Stimulated activated naive CD8-positive, alpha-beta T cell treated with anti-CD3 and anti-CD28 coated beads, Interleukin-15, Interleukin-2, amounts not matched to agents 100 U/mL and 50 U/mL, for 24 hours (primary cell): ENCODE measurements at places on chromosomes 11 and 22.

DNA sequence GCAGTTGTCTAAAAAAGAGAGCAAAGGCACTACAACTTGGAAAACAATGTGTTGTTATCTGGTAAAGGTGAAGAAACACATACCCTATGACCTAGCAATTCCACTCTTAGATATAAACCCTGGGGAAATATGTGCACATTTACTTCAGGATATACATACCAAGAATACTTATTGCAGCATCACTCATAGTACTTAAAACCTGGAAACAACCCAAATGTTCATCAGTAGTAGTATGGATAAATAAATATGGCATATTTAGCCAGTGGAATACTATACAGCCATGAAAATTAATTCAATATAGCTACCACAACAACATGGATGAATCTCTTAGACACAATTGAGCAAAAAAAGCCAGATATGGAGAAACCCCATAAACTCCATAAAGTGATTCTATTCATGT, 26.1 kb upstream of the MICAL2 start:
- DNase-seq, result no peak

DNA sequence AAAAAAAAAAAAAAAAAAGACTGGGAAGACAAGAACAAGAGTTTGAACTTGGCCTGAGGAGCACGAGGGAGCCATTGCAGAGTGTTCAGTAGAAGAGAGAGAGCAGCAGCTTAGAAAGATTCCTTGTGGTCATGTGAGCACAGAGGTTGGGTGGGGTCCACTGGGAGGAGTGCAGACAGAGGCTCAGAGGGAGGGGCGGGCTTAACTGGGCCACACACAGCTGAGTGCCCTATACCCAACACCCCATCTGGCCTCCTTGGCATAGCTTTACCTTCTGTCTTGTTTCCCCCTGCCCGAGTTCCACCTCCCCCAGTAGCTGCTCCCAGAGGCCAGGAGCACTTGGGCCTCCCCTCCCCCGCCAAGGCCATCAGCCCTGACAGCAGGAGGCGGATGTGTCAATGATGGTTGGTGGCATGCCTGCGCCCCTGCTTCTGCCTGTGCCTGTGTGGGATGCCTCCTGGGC, 12.1 kb downstream of the C11orf86 start:
- DNase-seq, result no peak

GRCh38 chr11:106463154-106463553, 385.7 kb downstream of the AASDHPPT start:
- no peak for DNase-seq

- DNase-seq, result peak; percentile 33
These were observed 60.4 kb downstream of the LARGE2 start for GRCh38 chr11:45982656-45983470.

DNA sequence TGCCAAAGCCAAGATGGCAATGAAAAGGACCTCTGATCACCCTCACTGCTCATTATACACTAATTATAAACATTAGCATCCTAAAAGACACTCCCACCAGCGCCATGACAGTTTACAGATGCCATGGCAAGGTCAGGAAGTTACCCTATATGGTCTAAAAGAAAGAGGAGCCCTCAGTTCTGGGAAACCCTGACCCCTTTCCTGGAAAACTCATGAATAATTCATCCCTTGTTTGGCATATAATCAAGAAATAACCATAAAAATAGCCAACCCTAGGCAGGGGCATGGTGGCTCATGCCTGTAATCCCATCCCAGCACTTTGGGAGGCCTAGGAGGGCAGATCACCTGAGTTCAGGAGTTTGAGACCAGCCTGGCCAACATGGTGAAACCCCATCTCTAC, 12.7 kb upstream of the CAPN5 start:
- DNase-seq, result no peak

- no peak for DNase-seq
These were observed 4.9 kb upstream of the NRIP3 start for GRCh38 chr11:9008661-9009060.

DNA sequence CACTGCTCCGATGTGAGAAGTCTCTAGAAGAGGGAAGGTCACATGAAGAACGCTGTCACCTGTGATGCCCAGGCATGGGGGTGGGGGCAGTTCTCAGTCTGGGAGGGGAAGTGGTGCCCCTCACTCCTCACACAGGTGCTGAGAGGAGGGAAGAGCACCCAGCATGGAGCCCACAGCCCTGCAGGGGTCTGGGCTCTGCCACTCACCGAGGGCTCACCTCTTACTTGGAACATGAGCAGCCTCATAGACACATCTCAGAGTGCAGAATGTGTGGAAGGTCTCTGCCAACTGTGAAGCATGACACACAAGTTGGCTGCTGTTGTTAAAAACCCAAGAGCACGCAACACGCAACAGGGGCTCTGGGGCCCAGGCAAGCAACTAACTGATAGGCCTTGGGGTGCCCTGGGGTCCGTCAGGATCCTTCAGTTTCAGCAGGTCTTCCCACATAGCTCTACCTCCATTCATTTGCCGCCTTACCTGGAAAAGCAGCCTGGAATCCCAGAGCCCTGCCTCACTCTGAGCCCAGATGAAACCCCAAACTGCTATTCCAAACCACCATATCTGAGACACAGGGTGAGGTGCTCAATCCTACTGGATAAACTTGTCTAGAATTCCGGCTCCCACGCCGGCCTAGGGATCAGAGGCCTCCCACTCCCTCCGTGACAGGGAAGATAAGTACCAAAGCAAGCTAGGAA, 17.5 kb upstream of the TMPRSS4 start:
- DNase-seq, result no peak

- peak; percentile 86 for DNase-seq
These were observed 11.4 kb upstream of the BRD1 start for GRCh38 chr22:49838771-49839717.

GRCh38 chr11:129743112-129743815, 72.4 kb upstream of the TMEM45B start:
- no peak for DNase-seq

DNA sequence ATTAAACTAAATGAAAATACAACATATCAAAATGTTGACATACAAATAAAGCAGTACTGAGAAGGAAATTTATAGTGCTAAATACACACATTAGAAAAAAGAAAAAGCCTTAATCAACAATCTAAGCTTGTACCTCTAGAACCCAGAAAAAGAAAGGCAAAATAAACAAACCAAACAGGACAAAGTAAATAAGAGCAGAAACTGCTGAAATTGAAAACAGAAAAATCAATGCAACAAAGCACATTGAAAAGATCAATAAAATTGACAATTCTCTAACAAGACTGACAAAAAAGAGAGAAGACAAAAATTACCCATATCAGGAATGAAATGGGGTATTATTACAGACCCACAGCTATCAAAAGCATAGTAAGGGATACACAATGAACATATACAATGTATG, 21.0 kb downstream of the DCUN1D5 start:
- DNase-seq, result no peak

- peak; percentile 92 for DNase-seq
These were observed 41.1 kb downstream of the TST start for GRCh38 chr22:36977947-36978660.

GRCh38 chr22:29302681-29303465, 3.6 kb upstream of the GAS2L1 start:
- DNase-seq, result no peak

- DNase-seq, result no peak
These were observed 1.7 kb downstream of the C11orf91 start for GRCh38 chr11:33698921-33699320.

DNA sequence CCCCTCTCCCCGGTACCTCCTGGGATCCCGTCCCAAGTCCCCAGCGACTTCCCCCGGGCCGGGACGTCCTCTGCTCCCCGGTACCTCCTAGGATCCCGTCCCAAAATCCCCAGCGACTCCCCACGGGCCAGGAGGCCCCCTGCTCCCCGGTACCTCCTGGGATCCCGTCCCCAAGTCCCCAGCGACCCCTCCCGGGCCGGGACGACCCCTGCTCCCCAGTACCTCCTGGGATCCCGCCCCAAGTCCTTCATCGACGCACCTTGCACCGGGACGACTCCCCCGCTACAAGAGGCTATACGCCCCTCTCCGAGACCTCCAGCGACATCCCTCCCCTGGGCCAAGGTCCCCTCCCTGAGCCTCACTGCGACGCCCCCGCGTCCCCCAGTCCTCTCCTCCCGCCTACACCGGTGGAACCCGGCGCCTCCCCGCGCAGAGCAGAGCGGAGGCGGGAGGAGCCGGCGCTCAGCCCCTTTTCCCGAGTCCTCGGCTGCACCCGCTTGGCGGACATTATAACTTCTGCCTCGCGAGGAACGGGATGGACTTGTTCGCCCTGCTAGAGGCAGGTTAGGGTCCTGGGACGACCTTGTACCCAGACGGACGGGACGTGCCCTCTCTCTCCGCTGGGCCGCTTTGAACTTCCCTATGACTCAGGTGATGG, 912 bp downstream of the KREMEN1 start:
- peak; percentile 10 for DNase-seq

DNA sequence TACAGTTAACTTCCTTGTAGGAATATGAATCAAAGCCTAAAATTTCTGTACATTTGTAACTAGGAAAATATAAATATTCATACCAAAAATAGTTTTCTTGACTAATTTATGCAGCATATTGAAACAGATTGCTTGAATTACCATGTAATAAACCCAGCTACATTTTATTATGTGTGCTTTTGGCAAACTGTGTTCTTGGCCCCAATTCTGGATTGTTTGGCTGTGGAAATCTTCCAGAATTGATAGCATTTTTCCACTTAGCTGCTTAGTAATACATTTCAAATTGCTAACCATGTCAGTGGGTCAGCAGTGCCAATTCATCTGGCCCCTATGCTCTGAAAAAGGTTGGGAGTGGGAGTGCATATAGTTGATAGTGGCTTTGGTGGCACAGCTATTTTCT, 32.3 kb downstream of the PDHX start:
- no peak for DNase-seq

GRCh38 chr22:33393432-33393831, 335.3 kb upstream of the SYN3 start:
- no peak for DNase-seq

DNA sequence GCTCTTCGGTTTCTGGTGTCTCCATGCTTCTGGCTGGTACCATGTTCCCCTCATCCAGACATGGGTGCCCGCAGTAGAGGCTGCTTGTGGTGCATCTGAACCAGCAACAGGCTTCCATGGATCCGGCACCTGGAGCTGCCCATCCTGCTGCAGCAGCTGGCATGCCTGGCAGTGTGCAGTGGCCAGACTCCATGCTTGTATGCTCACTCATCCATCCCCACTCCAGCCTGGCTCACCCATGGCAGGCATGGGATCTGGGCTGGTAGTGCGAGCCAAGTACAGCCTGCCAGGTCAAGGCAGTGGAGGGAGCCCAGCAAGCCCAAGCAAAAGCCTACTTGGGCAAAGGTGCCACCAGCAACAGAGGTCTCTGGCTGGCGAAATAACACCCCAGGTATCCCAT, 6.2 kb upstream of the OR5W2 start:
- no peak for DNase-seq

DNA sequence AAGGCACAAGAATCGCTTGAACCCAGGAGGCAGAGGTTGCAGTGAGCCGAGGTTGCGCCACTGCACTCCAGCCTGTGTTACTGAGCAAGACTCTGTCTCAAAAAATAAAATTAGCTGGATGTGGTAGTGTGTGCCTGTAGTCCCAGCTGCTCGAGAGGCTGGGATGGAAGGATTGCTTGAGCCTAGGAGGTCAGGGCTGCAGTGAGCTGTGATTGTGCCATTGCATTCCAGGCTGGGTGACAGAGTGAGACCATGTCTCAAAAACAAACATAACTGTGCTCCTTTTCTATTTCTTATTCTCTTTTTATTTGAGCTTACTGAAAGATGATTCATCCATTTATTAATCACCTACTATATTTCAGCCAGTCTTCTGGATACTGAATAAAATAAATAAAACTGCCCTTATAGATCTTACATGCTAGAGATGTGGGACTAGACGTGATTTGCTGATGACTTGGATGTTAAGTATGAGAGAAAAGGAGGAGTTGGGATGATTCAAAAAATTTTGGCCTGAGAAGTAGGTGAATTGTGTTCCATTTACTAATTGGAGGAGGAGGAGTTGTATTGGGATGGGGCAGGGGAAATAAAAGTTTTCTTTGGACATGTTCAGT, 18.0 kb downstream of the PAAF1 start:
- no peak for DNase-seq

- DNase-seq, result no peak
These were observed 70.4 kb upstream of the SHISAL1 start for GRCh38 chr22:44383064-44383575.

DNA sequence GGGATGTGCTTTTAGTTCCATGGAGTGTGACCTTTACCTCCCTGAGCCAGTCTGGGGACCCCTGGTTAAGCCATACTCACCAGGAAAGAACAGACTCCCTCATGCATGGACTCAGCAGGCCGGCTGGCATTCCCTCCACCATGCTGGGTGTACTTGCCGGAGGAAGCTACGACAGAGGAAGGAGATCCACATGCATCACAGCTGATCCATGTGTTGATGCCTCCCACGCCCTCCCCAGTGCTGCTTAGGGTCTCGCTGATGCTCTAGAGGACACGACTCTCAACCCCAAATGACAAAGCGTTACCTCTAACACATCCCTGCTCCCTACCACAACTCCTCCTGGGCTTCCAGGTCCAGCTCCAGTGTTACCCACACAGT, 39.8 kb downstream of the GAB4 start:
- no peak for DNase-seq

DNA sequence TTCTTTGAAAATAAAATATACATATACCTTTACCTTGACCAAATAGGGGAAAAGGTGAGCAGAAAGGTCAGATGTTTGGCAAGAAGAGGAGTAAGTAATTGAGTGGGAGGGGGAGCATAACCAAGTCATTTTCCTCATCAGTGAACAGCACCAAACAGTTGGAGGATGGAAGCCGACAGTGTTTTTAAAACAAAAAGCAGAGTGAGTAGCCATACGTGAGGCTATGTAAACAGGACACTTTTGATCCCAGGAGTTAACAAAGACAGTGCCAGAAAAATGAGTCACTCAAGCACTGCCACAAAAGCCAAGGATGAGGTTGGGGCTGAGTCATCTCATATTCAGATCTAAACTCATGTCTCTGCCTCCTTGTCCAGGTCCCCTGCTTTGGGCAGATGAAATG, 734.7 kb downstream of the KCNA4 start:
- no peak for DNase-seq

GRCh38 chr22:20211997-20212753, 55.9 kb downstream of the RTN4R start:
- DNase-seq, result no peak

- DNase-seq, result peak; percentile 68
These were observed 41.0 kb upstream of the PRDM11 start for GRCh38 chr11:45105233-45105983.
